ENCODE measurements at places on chromosomes 5 and 9.

- DNase-seq, result no peak
Observed at GRCh38 chr9:112065806-112066606, 109.1 kb downstream of the SUSD1 start.

DNA sequence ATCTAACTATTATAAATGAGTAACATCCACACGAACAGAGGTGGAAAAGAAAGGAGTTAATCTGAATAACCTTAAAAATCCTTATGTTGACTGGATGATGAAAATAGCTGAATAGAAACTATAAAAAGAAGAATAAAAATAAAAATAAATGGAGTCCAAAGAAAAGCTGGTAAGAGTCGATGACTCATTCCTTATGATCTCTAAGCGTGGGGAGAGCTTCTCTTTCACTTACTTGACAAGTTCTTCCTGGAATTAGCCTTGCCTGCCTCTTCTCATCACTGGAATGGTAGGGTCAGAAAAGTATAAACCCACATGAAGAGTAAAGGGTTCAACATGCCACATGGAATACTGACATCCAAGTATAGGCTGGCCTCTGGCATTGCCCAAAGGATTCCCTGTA is 477.0 kb upstream of the RGMB start:
- DNase-seq, result no peak

- no peak for DNase-seq
Observed at GRCh38 chr5:31711363-31711762, 72.4 kb downstream of the PDZD2 start.

DNA sequence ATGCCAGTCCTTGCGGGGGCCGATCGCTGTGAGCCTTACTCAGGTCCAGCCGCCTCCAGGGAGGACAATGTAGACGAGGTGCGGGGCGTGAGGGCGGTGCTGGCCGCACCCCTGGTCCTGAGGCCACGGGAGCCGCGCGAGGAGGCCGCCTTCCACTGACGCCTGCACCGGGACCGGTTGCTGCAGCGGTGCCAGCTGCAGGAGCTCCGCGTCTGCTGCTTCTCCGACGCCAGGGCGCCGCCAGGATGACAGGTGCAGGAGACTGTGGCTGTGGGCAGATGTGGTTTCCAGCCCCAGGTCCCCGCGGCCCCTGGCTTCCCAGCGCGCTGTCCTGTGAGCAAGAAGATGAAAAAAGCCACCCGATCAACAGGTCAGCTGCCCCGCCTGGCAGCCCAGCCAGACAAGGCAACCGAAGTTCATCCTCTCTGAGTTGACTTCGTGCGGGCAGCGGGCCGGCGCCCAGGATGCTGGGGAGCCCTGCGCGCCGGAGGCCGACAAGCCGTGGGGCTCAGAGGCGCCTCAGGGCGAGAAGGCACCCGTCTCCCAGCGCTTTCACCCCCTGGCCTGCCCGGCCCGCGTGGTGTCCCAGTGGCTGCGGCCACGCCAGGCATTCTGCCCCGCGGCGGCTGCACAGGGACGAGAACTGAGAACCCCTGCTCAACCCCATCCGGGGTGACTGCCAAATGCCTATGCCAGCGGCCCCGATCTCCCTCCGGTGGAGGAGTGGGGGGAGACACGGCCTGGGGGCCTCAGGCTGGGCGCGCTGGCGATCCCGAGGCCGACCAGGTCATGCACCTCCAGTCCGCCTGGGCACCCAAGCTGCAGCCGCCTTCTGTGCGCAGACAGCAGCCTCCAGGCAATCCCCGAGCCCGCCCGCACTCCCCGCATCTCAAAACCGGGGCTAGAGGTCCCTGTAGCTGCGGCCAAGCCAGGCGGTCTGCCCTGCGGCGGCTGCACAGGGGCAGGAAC is 43.4 kb upstream of the BICD2 start:
- DNase-seq, result no peak

DNA sequence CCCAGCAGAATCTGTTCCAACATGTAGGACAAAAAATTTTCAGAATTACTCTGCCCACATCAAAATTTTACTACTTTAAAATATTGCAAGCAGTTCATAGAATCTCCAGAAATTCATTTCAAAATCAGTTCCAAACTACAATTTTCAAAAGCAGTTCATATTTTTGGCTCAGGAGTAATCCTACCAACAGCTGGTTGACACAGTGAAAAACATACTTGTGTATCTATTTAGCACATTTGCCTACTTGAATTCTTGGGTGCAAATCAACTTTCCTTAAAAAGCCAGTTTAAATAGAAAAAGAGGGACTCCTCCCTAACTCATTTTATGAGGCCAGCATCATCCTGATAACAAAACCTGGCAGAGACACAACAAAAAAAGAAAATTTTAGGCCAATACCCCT is 31.5 kb downstream of the SOX30 start:
- no peak for DNase-seq

DNA sequence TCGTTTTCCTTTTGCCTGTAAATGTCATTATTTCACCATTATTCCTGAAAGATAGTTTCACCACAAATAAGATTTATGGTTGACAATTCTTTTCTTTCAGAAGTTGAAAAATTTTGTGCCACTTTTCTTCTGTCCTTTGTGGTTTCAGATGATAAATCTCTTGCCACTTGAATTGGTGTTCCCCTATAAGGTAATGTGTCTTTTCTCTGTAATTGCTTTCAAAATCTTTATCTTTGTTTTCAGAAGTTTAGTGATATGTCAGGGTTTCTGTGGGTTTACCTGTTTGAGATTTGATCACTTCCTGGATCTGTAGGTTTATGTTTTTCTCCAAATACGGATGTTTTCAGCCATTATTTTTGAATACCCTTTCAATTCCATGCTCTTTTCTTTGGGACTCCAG is 14.6 kb downstream of the RASA1 start:
- DNase-seq, result no peak

- DNase-seq, result no peak
Observed at GRCh38 chr5:143886651-143887638, 75.0 kb downstream of the HMHB1 start.

DNA sequence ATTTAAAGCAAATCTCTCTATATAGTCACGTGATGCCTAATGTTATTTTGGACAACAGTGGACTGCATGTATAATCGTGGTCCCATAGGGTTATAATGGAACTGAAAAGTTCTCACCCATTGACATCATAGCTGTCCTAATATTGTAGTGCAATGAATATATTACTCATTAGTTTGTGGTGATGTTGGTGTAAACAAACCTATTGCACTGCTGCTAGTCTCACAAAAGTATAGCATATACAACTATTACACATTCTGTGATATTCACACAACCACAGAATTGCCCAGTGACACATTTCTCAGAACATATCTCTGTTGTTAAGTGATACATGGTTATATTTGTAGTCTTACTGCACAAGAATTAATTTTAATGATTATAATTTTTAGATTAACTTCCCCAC is 37.7 kb downstream of the IPO11 start:
- no peak for DNase-seq

GRCh38 chr9:90907790-90908189 is 106.2 kb downstream of the SYK start:
- no peak for DNase-seq

DNA sequence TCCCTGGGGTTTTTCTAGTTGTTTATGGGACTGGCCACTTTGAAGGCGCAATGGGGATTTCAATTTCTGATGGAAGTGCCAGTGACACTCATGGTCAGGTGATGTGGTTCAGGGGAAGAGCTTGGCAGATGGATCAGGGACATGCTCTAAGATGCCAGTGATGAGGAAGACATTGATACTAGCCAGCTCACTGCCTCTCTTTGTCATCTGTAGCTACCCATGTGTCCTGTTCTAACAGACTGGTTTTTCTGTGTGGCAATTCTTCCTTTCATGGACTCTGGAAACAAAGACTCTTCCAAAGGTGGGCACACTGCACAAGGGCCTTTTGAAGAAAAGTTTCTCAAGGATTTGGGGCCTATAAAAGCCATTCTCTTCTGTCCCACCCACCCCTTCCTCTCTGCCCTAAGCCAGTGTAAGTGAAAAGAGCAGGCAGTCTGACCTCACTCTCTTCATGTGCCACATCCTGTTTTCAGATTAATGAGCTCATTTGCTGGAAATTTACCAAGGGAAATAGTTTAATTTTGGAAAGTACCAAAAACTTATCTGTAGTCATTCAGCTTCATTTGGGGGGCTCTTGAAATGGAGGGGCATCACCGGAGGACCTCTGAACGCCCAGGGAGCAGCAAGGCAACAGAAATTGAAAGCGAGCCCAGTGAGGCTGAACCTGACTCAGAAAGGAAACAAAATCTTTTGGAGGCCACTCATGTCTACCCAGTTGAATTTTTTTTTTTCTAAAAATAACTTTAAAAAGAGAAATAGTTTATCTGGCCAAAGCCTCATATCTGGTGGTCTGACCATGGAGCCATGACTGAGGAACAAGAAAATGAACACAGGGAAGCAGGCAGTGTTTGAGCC is 4.9 kb upstream of the TRAF1 start:
- peak; percentile 60 for DNase-seq

GRCh38 chr9:121122246-121123032 is 47.7 kb downstream of the CNTRL start:
- no peak for DNase-seq

DNA sequence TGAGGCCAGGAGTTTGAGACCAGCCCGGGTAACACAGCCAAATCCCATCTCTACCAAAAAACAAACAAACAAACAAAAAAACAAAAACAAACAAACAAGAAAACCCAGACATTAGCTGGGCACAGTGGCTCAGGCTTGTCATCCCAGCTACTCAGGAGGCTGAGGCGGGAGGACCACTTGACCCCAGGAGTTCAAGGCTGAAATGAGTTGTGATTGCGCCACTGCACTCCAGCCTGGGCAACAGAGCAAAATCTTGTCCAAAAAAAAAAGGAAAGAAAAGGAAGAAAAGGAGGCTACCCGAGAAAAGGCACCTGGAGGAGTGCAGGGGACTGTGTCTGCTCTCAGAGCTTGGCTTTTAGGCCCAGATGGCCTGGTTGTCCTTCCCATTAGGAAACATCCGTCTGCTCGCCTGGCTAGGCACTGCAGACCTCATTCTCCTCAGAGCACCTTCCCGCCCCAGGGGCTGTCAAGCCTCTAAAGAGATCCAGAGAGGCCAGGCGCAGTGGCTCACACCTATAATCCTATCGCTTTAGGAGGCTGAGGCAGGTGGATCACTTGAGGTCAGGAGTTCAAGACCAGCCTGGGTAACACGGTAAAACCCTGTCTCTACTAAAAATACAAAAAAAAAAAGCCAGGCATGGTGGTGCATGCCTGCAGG is 185.3 kb upstream of the IER5L start:
- DNase-seq, result no peak

DNA sequence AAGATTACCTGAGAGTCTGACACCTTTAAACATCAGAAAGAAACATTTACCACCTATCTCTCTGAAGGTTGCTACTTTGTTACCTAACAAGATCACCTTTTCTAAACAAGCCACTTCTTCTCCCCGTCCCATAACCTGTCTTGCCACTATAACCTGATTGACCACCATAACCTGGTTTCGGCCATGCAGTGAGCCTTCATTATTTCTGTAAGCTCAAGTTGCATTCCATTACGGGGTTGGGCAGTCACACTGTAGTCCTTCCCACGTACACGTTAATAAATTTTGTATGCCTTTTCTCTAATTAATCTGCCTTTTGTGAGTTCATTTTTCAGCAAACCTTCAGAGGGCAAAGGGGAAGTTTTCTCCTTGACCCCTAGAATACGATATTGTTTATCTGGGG is 28.0 kb upstream of the CCNG1 start:
- no peak for DNase-seq

GRCh38 chr5:569358-569867 is 42.7 kb upstream of the CEP72 start:
- no peak for DNase-seq

- DNase-seq, result no peak
Observed at GRCh38 chr9:69081261-69081660, 45.7 kb downstream of the FXN start.

- DNase-seq, result no peak
Observed at GRCh38 chr9:133855802-133856521, 117.8 kb upstream of the SARDH start.

DNA sequence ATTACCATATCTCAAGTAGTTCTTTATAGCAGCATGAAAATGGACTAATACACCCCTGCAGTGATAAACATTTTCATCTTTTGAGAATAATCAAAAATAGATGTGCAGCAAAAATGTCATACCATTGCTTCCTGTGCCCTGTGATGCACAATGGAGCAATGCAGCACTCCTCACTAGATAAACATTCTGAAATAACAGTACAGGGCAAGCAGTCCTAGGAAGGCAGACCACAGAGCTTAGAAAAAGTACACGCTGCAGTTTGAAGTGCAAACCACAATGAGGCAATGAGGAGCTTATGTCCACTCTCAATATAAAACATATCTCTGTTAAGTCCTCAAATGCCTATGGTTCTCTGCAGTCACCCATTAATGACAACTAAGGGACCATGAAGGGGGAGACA is 367.6 kb downstream of the PDE4D start:
- no peak for DNase-seq

- no peak for DNase-seq
Observed at GRCh38 chr5:24487368-24488229, 157.2 kb downstream of the CDH10 start.

DNA sequence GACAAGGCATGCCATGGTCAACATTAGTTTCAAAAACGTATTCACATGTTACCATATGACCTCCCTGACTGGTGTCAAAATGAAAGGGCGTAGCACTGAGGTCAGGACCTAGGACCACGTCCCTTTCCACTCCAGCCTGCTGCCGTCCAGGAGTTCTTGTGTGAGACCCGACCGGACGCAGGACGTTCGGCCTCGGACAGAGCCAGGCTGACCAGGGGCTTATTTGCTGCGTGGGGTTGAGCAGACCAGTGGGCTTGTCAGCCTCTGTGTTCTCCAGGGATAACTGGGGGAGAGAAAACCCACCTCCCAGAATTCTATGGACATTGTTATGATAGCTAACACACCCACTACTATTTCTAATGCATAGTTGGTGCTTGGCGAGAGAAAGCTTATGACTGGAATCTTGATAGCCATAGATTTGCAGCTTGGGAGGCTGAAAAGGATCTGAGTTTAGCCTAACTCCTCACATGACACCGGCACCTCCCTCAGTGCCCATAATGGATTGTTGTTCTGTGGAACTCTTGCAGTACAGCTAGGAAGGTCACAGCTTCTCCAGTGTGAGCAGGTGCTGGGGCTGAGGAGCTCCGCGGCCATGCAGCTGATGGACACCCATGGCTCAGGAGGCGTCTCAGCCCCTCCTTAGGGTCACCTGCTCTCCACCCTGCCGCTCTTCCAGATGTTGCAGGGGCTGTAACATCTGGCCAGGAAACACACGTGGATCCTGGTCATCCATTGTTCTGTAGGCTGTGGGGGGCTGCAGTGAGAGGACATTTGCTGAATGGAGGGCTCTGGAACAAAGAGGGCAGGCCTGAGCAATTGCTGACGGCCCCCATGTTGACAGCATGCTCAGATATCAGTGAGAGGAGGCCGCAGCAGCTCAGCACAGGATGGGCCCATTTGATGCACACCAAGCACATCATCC is 368.4 kb downstream of the IRX2 start:
- no peak for DNase-seq

- DNase-seq, result peak; percentile 46
Observed at GRCh38 chr9:127779136-127779981, 893 bp upstream of the SH2D3C start.
